ENCODE measurements at places on chromosomes 12 and 14.

GRCh38 chr12:79255288-79255687 is 390.7 kb downstream of the SYT1 start:
- no peak for DNase-seq

GRCh38 chr12:50637870-50638481 is 125.9 kb upstream of the ATF1 start:
- DNase-seq = no peak

DNA sequence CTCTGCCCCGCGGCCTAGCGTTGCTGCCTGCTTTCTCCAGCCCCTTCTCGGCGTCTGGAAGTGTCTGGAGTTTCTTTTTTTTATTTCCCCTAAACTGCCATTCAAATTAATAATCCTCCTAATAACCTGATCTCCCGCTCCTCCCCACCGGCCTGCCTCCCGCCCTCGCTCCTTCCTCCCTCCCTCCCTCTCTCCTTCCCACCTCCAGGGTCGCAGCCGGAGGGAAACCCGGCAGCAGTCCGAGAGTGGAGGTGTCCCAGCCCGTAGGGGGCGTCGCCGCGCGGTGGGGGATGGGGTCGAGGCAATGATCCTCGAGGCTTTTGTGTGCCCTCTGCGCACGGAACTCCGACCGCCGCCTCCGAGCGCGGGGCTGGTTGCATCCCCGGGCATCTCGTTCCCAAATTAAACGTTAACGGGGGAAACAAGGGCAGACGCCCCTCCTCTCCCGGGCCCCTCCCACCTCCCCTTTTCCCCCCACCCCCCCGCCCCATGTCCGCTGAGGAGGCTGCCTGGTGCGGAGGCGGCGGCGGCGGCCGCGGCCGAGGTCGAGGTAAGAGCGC is 1.0 kb upstream of the SOCS2 start:
- peak; percentile 40 for DNase-seq

DNA sequence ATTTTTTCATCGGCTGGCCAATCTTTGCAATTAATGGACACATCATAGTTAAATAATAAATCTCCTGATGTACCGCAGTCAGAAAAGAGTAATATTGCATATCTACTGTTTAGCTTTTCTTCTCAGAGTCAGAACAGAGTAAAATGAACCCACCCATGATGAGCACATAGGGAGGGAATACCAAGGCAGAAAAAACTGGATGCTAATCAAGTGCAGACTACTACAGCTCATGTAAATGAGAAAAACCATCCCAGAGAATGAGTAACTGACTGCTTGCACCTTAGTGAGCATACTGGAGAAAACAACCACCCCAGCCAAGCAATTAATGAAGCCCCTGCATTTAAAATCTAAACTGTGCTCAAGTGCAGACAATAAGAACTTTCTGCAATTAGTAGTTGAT is 483.7 kb downstream of the MDGA2 start:
- no peak for DNase-seq

- DNase-seq = no peak
Measured at GRCh38 chr12:53004582-53004981, 1.7 kb upstream of the EIF4B start.
